Retina (tissue), 1 donor: ENCODE measurements at places on chromosomes 2 and 18.

GRCh38 chr2:175904035-175904434 lies 98.0 kb downstream of the LNPK start:
- DNase-seq = no peak

DNA sequence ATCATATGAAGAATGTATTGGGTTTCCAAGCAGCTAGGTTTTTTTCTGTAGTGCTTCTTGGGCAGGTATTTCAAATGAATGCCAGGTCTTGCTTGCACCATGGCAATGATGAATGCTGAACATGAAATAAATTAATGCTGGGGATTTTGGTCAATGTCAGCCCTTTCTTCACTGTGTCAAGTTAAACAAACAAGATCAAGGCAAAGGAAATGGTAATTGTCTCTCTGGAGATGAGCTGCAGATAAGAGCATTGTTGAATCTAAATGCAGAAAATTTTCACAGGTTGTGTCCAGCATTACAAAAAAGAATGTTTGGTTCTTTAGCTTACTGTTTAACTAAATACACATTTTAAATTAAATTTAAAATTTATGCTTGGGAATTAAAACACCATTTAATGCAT lies 144.3 kb downstream of the GPD2 start:
- no peak for DNase-seq

GRCh38 chr2:136255648-136256461 lies 137.9 kb upstream of the CXCR4 start:
- no peak for DNase-seq

- DNase-seq = no peak
These were observed 32.7 kb downstream of the NEMP2 start for GRCh38 chr2:190501702-190502407.

- DNase-seq = no peak
These were observed 145.4 kb upstream of the RNF152 start for GRCh38 chr18:62037989-62038778.

DNA sequence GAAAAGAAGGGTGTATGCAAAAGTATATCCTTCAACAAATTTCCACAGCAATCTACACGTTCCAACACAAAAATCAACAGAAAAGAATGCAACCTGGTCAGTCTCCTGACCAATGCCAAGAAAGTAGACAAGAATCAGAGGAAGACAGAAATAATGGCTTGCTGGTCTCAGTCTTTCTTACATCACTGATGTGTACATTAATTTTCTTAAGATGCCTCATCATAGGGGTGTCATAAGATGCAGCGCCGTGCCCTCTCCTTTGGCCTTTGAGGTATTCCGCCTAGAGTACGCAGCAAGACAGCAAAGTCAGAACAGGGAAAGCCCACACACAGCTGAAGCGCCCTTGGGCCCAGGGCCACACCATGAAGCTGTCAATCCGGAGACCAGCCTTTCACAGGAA lies 112.9 kb downstream of the RIF1 start:
- no peak for DNase-seq

DNA sequence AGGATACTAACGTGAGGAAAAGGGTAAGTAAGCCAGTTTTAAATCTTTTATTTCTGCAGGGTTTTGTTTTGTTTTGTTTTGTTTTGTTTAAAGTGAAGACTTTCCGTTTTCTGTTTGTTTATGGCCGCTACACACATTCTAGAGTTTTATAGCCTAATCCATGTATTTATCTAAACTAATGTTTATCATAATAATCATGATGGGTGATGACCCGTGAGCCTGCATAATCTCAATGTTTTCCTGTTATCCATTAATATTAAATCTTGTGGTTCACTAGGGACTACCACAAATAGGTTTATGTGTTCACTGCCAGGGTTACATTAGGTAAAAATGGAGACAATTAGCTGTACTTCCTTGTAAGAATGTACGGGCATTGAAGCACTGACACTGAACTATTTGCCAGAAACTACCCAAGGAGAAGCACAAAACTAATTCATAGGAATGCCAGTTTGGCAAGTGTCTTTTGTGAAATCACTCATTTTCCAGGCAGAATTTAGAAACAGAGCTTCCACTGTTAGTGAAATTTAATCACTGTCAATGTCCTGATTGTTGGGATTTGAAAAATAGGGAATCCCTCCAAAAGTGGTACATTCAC lies 574.8 kb downstream of the LRP1B start:
- no peak for DNase-seq
